ENCODE measurements at places on chromosomes 2 and 18.

GRCh38 chr2:145166731-145167302 lies 646.9 kb upstream of the ZEB2 start:
- DNase-seq: no peak

DNA sequence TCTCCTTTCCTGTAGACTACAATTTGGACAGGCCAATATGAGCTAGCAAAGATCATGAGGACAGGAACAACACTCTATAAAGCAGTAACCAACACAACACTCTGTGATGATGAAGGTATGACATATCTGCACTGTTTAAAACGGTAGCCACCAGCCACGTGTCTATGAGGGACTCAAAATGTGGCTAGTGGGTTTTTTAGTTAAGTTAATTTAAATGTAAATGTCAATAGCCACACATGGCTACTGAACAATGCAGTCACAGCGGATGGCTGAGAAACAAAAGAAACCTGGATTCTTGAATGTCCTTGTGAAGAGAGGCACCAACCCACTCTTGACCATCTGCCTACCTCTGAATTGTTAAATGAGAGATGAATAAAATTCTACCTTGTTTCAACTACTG lies 33.9 kb downstream of the FANCL start:
- DNase-seq: no peak

DNA sequence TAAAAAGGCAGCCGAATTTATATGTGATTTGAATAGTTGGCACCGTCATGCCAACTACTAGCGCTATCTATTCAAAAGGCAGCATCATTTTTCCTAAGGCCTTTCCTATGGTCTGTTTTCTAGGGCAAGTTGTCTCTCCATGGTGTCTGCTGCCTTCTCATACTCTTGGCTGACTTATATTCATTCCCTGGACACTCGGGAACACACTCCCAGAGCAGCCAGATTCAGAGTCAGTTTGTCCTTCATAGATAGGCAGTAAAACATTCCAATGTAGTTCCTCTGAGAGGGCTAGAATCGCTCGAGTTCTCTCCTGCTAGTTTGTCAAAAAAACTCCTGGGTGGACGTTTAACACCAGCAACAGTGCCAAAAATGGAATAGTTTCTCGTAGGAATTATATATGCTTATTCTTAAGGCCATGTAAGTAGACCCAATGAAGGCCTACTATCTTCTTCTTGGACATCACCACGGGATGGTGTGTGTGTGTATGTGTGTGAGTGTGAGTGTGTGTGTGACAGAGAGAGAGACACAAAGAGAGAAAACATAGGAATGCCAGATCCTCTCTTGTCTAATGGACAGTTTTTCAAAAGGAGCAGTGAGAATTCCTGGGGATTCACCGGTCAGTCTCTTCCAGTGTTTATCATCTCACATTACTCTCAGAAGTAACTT lies 129.3 kb upstream of the CTAGE1 start:
- no peak for DNase-seq

- no peak for DNase-seq
These were observed 741.4 kb upstream of the LRRTM4 start for GRCh38 chr2:78263571-78263970.

- no peak for DNase-seq
These were observed 24.5 kb downstream of the NIF3L1 start for GRCh38 chr2:200913654-200914053.

GRCh38 chr2:202172439-202173211 lies 65.8 kb downstream of the SUMO1 start:
- DNase-seq: no peak

DNA sequence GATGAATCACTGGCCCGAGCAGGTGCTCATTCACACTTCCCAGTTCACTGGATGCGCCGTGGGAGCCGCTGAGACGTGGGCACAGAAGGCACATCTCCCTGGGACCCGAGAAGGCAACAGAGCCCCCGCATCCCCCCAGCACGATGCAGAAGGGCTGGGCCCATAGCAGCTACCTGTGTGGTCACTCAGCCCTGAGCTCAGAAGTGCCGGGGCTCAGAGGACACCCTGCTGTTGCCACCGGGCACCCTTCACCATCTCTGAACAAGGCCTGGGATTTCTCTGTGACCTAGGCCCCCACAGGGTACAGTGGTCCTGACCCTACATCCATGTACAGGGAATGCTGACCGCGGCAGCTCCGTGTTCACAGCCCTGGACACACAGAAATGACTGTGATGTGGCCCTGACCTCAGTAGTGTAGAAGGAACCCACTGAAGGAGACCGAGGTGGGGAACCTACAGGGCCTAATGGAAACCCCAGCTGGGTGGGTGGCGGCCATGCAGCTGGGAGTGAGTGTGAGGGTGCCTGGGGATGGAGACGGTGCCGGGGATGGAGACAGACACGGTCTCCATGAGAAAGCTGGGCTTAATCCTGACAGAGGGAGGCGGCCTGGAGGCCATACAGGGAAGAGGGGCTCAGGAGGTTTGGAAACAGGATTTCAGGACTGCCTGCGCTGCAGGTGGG lies 111.9 kb upstream of the OTOS start:
- no peak for DNase-seq

- no peak for DNase-seq
These were observed 121.1 kb downstream of the TANC1 start for GRCh38 chr2:159089543-159089942.

DNA sequence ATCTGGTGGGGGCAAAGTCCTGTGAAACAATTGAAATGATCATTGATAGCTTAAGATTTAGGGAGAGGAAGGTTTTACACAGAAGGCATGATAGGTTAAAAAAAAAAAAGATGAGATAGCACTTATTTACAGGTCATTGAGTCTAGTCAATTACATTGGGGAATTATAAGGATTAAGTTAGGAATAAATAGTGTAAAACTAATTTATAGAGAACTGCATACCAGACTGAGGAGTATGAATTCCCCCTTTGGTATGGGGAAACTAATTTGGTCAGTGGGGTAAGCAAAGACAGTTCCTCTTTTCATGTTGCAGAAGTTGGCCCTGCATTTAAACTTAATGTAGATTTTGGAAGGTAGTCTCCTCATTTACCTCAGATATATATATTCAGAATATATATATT lies 10.8 kb downstream of the GLS start:
- no peak for DNase-seq

DNA sequence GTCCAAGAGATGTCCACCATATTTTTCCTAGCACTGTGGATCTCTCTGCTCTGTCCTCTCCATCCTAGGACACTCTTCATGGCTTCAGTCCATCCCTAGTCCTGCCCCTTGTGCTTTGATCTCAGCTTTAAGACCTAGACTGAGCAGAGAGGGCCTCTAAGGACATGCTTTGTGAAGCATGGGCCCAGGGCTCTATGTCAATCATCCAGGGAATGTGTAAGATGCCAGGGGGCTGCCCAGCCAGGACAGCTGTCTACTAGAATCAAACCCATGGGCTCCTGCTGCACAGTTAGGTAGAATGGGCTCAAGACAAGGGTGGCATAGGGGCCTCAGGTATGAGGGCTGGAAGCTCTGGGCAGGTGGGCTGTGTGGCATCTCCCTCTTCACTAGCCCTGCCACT lies 24.9 kb downstream of the TET3 start:
- no peak for DNase-seq

- no peak for DNase-seq
These were observed at the start of gene TFCP2L1 for GRCh38 chr2:121284463-121285449. TFCP2L1 (minus strand) TSS chr2:121285202; CDS start chr2:121285109, 93 bp downstream.

- DNase-seq: no peak
These were observed 8.4 kb upstream of the ARID5A start for GRCh38 chr2:96528006-96528699.

- no peak for DNase-seq
These were observed 151.5 kb downstream of the NCK2 start for GRCh38 chr2:105895990-105896764.

DNA sequence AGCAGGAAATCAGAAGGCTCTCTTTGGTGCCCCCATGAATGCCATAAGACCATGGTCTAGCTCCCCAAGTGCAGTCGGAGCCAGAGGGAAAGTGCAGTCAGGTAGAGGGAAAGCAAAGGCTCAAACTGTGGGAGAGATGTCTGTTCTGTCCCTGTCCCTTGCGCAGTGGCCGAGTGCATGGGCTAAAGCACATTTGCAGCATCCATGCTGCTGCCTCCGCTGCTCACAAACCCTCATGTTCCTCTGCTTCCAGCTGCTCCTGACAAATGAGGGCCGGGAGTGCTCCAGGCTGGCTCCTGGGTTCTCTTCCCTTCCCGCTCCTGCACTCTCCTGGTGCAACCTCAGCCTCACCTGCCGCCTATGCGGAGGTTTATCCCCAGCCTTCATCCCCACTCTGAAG lies 34.2 kb downstream of the SCTR start:
- no peak for DNase-seq

DNA sequence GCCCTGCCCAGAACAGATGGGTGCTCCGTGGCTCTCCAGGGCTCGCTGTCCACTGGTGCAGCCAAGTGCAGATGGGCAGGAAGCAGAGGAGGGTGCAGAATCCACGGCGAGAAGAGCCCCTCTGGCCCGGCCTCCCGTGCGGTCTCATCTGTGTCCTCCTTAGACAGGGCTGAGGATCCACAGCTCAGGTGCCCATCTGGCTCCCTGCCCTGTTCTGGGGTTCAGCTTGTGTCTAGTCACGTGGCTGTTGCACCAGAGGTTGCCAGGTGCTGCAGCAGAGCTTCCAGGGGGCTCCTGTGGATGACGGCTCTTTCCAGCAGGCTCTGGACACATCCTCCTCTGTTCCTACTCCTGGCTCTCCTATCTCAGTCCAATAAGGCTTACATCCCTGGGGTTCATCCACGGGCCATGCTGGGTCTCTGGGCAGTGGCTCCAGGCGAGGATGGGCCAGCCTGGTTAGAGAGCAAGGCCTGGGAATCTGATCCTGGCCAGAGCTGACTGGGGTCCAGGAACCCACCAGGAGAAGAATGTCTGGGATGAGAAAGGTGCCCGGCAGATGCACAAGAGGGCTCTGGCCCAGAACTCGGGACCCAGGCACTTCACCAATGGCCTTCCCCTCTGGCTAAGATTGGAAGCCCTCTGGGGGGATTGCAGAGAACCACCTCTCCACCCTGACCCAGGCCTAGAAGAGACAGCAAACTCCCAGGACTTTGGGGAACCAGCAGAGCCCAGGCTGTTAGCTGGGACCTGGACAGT lies 116.3 kb upstream of the ID2 start:
- DNase-seq: no peak

- no peak for DNase-seq
These were observed 210.1 kb upstream of the RAB6C start for GRCh38 chr2:129769185-129769991.

GRCh38 chr2:30060562-30060961 lies 86.2 kb upstream of the YPEL5 start:
- no peak for DNase-seq

GRCh38 chr18:32698153-32698552 lies 74.7 kb downstream of the KLHL14 start:
- no peak for DNase-seq

- DNase-seq: no peak
These were observed 25.4 kb downstream of the SESTD1 start for GRCh38 chr2:179239195-179239594.

- no peak for DNase-seq
These were observed 137.9 kb upstream of the ZC3H15 start for GRCh38 chr2:186348200-186348599.

DNA sequence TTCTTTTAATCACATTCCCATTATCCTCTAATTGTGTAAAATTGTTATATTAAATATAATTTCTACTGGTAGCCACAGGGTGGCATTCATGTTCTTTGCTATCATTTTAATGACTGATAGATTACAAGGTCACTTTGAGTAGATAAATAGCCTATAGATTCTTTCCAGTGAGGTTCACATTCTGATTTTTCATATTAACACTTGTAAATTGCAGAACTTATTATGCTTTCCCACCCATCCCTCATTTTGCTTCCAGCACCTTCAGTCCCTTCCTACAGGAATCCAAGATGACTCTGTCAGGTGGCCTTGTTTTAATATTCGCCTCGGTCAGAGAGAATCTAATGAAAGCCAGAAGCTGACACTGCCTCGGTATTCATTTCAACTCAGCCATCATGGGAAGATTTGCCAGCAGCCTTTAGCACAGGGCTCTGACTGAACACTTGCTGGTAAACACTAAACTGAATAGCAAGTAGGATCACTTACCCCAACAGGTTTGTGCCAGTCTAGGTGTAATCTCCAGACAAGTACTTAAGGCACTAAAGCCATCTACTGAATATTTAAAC lies 101.2 kb upstream of the FSHR start:
- DNase-seq: no peak

DNA sequence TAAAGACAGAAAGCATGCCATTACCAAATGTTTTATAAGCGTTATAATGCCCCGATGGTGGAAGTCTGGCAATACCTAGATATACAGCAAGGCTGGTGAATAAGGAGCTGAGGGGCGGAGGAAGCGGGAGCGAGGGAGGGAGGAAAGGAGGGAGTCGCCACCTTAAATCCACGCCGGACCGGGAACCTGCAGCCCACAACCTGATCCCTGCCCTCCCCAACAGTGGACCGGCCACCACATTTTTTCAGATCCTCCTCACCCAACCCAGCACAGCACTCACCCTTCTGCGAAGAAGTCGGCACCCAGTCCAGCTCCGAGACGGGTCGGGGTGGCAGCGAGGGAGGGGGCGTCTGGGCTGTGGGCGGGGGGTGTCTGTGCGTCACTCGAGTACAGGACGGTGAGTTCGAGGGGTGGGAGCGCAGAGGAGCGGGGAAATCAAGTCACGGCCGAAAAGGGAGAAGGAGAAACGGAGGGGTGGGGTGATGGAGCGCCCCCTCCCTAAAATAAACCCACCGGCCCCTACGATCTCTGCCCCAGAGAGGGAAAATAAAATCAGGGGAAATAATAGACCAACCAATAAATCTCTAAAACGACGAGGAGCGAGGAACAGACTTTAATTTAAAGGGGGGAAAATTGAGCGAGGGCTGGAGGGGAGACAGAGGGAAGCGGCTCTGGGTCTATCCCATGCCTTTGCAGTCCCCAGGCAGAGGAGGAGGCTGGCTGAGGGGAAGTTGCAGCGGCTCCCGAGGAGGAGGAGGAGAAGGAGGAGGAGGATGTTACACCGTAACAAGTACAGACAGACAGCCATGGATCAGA lies 96.5 kb upstream of the SERTAD2 start:
- DNase-seq: peak; percentile 13

DNA sequence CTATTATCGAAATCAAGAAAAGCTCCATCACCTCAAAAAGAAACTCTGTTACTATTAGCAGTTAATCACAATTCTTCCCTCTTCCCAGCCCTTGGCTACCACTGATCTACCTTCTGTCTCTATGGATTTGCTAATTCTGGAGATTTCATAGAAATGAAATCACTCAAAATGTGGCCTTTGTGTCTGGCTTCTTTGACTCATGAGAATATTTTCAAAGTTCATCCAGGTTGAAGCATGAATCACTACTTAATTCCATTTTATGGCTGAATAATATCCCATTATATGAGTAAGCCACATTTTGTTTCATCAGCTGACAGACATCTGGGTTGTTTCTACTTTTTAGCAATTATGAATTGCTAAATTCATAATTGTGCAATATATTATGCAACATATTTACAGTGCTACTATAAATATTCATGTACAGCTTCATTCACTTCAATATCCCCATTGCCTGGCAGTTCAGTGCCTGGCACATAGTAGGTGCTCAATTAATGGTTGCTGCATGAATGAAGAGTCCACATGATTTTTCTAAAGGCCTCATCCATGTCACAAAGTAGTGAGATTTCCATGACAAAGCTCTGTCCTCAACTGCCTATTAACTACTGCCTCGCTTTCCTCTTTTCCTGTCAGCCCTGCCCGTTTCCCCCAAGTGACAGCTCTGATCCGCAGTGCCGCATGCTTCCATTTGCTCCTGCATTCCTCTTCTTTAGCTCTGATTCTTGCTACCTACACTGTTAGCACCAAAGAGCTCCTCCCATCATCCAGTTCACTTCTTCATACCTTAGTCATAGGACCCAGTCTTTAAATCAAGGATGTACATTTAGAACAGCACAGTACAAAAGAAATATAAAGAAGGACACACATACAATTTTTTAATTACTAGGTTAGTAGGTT lies 32.8 kb downstream of the CCDC93 start:
- DNase-seq: no peak

GRCh38 chr2:181779288-181780021 lies 99.1 kb upstream of the NEUROD1 start:
- no peak for DNase-seq
